ENCODE measurements at places on chromosomes 7 and 10.
A peak's percentile ranks its signal among the peaks of the same experiment; 100 is the strongest.

DNA sequence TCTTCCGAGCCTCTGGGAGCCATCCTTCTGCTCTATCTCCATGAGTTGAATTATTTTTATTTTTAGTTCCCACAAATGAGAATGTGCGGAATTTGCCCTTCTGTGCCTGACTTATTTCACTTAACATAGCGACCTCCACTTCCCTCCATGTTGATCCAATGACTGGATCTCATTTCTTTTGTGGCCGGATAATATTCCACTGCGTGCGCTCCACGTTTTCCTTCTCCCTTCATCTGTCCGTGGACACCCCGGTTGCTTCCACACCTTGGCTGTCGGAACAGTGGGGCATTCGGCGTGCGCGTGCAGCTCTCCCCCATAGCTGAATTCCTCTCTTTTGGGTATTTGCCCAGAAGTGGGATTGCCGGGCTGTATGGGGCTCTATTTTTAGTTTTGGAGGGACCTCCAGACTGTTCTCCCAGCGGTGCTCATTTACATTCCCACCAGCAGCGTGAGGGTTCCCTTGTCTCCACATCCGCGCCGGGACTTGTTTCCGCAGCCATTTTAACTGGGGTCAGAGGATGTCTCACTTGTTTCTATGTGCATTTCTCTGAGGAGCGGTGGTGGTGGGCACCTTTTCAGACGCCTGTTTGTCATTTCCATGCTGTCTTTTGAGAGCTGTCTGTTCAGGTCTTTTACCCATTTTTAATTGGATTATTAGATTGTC, 51.0 kb upstream of the SUN1 start:
- no peak for DNase-seq

DNA sequence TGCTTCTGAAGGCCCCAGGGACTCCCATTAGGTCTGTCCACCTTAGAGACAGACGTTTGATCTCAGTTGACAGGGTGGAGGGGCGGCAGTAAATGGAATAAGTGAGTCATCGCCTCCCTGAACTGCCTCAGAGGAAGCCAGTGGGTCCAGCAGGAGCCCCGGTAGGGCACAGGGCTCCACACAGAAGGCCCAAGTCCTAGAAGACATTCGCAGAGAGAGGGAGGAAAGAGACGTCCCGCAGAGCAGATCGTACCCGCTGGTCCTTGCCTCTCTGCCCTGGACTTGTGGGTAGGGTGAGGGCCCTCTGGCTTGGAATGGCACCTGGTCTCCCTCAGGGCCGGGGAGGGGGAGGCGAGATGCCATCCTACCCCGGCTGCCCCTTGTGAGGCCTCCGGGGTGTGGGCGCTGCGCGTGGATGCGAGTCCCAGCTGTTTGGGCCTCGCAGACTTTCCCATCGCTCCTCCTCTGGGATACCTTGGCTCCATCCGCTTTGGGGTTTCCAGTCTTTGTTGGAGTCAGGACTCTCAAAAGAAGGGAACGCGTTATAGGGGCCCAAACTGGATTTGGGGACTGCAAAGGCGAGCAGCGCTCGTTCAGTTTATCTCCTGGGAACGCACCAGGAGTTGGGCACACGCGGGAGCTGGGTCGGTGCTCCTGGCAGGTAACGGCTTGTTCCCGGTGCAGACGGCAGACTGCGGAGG, 5.1 kb downstream of the TLX1 start:
- no peak for DNase-seq

- no peak for DNase-seq
These were observed 1340.4 kb downstream of the XPNPEP1 start for GRCh38 chr10:108582888-108583287.

DNA sequence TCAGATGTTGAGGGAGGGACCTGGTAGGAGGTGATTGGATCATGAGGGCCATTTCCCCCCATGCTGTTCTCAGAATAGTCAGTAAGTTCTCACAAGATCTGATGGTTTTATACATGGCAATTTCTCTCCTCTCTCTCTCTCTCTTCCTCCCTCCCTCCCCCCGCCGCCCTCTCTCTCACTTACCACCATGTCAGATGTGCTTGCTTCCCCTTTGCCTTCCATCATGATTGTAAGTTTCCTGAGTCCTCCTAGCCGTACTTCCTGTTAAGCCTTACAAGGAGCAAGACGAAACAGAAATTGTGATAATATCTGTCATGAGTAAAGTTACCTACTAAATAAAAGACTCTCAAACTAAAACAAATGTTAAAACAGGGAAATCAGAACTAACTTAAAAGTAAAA, 19.9 kb upstream of the GPR141 start:
- no peak for DNase-seq

DNA sequence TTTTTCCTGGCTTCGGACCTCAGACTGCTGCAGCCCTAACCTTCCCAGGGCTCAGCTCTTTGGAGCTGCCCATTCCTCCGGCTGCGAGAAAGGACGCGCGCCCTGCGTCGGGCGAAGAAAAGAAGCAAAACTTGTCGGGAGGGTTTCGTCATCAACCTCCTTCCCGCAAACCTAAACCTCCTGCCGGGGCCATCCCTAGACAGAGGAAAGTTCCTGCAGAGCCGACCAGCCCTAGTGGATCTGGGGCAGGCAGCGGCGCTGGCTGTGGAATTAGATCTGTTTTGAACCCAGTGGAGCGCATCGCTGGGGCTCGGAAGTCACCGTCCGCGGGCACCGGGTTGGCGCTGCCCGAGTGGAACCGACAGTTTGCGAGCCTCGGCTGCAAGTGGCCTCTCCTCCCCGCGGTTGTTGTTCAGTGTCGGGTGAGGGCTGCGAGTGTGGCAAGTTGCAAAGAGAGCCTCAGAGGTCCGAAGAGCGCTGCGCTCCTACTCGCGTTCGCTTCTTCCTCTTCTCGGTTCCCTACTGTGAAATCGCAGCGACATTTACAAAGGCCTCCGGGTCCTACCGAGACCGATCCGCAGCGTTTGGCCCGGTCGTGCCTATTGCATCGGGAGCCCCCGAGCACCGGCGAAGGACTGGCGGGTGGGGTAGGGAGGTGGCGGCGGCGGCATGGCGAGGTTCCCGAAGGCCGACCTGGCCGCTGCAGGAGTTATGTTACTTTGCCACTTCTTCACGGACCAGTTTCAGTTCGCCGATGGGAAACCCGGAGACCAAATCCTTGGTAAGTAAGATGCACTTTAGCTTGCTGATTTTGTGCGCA, at the start of gene PLXDC2:
TSS of gene PLXDC2 (plus strand) at position 22 of the 820 bp plus-strand sequence.
- no peak for DNase-seq

- no peak for DNase-seq
These were observed 1.0 kb downstream of the UBTD1 start for GRCh38 chr10:97499561-97500296.

DNA sequence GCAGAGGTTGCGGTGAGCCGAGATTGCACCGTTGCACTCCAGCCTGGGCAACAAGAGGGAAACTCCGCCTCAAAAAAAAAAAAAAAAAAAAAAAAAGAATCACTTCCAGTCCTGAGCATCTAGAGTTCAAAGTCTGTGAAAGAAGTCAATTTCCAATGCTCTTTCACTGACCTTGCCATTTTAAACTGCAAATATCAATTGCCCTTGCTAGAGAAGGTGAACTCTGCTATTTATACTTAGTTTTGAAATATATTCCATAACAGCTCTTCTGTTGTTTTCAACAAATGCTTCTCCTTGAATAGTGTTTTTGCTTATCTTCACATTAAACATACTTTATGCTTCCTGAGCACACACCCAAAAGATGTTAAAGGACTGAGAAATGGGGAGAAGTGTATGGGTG, 331.3 kb downstream of the PHTF2 start:
- no peak for DNase-seq

DNA sequence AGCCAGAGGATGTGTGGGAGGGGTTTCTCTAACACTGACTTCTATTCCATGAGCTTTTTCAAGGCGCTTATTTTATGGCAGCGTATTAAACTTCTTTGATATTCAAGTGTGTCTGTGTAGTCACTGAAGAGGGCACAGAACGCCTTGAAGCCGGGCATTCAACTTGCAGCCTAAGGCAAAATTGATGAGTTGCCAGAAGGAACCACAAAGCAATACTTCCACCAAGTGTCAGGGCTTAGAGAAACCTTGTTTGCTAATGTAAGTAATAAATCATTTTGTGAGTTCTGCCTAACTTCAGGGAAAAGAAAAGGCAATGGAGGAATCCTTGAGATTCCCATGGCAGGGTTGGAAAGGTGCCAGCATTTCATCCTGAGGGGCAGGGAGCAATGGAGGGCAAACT, 163.8 kb downstream of the LCOR start:
- no peak for DNase-seq

- DNase-seq: no peak
These were observed 2.4 kb upstream of the SERPINE1 start for GRCh38 chr7:101124376-101125056.

DNA sequence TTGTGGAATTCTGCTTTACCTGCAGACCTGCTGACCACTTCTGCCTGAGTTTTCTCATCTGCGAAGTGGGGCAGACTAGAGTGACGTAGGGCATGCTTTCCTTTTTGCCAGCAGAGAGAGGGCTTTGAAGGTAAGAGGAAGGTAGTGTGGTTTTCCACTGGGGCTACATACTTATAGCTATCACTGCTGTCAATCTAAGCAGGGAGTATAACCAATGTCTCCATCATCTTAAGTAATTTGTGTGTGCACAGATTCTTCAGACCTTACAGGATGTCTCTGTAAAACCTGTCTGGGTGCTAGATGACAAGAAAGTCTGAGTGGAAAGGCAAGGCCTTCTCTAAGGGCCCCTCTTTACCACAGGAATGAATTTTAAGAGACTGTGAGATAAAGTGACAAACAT, 106.8 kb downstream of the RBM20 start:
- no peak for DNase-seq

- DNase-seq: peak; percentile 42
These were observed 56.0 kb upstream of the BTRC start for GRCh38 chr10:101297901-101298486.

- no peak for DNase-seq
These were observed 254.9 kb downstream of the CACNA2D1 start for GRCh38 chr7:82188636-82189035.

DNA sequence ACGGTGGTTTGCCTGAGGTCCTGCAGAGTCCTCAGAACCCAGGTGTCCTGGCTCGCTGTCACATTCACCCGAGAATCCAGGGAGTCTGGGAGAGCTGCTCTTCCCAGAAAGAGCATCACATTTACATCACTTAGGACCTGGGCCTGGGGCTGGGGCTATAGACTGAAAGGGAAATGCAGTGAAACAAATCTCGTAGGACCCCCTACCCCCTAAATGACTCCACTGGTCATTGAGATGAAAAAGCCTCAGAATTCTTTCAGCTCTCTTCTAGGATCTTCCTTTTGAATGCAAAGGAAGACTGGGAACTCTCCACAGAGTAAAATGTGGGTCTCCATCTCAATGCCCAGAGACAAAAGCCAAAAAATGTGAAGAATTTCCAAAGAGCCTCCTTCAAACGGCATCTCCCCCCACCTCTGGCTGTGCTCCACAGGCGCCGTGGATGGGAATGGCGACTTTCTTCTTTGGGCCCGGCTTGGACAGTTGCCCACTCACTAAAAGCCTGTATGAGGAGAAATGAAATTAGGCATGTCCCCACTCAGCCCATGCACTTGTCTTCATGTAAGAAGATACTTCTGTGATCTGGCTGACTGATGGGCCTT, 49.0 kb upstream of the PODXL start:
- DNase-seq: no peak

- DNase-seq: no peak
These were observed 67.0 kb upstream of the VIPR2 start for GRCh38 chr7:159211540-159212182.

DNA sequence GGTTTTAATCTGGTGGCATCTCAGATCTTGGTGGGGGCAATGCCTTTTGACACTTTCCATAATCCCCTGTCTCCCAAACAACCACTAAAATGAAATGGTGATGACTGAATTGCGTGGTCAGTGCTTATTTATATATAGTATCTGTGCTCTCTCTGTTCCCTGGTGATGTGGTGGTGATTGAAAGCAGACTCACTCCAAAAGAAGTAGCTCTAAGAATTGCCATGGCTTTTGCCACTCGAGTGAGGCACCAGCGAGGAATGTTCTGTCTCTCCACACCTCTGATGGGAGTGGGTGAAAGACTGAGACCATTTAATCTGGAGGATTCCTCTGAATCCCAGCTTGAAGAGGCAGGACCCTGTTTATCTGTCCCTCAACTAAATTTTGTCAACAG, 2.8 kb downstream of the DUSP5 start:
- no peak for DNase-seq

DNA sequence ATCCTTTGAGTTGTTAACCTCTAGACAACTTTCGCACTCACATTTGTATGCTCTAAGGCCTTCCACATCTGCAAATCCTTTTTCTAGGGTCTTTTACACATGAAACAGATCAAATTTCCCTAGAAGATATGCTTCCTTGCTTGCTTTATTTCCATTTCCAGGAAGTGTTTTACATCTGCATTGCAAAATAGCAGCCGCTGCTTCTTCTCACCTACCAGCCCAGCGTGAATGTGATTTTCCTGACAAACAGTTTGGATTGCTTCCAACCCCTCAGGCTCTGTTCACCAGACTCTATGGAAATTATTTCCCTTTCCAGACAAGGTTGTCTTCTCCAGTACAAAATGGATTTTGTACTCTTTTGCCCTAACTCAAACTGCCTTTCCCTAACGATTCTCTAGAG, 50.9 kb upstream of the PAPSS2 start:
- DNase-seq: no peak

DNA sequence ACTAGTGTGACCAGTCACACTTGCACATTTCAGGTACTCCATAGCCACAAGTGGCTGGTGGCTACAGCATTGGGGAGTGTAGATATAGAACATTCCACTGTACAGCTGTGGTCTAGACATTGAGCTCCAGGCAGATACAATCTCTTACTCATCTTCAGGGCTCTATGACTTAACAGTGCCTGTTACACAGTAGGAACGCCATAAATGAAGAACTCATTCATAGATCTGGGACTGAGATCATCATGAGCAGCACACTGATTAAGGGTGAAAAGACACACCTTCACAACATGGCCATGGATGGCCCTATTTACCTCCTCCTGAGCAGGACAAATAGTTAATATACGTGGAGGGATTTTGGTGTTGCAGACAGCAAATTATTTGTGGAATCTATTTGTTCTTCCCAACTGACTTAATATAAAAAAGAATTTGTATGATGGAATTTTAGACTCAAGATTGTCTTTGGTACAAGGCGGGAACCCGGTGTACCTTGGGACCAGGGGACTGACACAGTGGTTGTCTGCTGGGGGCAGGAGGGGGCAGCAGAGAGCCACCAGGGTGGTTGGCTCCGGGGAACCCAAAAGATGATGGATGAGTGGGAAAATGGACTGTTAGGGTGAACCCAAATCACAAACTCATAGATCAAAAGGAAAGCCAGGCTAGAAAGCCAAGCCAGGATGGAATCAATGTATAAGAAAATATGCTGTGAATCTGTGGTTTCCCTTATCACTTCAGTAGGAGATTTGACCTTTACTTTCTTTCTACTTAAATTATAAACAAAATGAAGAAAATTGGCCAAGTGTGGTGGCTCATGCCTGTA, 24.3 kb upstream of the CPA2 start:
- DNase-seq: peak; percentile 3

DNA sequence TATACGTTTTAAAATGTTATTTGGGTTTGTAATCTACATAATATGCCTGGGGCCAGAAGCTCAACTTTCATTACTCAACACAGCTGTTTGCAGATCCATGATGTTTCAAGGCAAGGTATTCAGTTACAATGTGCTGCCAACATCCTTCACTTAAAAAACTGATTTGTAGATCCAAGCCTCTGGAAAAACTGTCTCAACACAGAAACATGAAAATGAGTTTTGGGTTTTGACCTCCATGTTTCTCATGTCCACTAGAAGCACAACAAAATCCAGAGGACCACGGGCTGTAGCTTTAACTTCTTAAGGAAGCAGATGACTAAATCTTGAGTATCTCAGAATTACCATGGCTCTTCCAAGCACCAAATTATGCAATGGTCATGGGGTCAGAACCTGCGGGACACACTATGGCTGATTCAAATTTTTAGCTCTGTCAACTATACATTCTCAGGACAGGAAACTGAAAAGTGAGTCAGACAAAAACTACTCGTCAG, 247.1 kb upstream of the GRB10 start:
- DNase-seq: no peak
